D341Med (cell line): ENCODE measurements at places on chromosomes 2 and 18.

DNA sequence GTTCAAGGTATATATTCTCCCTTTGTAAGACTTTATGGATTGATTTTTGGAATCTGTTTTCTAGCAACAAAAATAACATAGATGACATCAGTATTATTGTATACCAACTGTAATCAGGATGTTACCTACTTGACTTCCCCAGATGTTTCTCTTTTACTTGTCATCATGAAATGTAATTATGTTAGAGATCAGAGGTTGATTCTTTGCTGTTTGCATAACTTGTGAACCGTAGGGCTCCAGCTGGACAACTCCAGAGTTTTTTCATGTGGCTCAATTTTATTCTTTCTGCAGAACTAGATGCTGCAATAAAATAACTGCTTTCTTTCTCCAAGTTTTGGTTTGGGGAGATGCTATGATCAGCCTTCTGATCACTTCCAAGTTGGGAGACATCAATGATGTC is 58.1 kb downstream of the SPOPL start:
- DNase-seq = no peak

DNA sequence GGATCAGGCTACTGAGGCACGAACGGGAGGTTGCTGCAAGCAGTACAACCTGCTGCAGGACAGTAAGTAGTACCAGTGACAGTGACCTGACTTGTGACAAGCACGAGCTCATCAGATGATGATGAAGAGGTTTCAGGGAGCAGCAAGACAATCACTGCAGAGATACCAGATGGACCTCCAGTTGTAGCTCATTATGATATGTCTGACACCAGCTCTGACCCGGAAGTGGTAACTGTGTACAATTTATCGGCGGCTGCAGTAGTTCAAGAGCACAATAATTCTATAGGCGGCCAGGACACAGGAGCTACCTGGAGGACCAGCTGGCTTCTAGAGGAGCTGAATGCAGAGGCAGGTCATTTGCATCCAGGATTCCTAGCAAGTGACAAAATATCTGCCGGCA is 64.0 kb upstream of the GULP1 start:
- no peak for DNase-seq

GRCh38 chr2:222193328-222193983 is 105.3 kb downstream of the PAX3 start:
- no peak for DNase-seq

DNA sequence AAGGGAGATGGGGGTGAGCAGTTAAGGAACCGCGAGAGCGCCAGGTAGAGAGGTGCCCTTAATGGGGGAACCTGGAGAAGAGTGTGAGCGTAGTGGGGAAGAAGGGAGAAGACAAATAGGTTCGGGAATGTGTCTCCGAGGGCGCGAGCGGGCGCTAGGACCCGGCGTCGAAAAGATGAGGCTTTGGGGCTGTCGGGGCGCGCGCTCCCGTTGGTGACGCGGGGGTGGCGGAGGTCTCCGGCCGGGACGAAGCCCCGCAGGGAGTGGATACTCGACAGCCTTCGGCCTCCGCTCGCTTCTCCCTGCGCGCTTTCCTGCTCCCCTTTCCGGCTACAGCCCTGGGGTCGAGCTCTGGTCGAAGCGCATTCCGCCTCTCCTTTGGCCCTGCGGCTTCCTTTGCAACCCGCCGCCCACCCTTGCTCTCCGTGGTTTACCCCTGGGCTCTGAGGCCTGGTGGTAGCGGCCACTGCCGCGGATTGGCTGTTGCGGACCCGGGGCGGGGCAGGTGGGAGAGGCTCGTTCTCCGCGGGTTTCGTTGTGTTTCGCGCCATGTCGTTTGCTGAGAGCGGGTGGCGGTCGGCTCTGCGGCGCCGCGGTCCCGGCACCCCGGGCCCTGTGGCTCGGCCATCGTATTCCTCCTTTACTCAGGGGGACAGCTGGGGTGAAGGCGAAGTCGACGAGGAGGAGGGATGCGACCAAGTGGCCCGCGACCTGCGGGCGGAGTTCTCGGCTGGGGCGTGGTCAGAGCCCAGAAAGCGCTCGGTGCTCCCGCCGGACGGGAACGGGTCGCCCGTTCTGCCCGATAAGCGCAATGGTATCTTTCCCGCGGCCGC is at the start of gene ARL6IP6:
Gene ARL6IP6 (plus strand): TSS at position 545 of the 833 bp plus-strand sequence. CDS start 5 bp downstream, at position 550.
- peak; percentile 87 for DNase-seq

- no peak for DNase-seq
Measured at GRCh38 chr2:28366496-28367282, 26.0 kb upstream of the FOSL2 start.

- no peak for DNase-seq
Measured at GRCh38 chr2:31563273-31563839, 17.4 kb downstream of the SRD5A2 start.

- DNase-seq = no peak
Measured at GRCh38 chr18:649341-649740, 8.1 kb upstream of the TYMS start.

GRCh38 chr2:190717764-190718651 is 69.1 kb downstream of the NAB1 start:
- no peak for DNase-seq

GRCh38 chr2:135590619-135591260 is 59.5 kb downstream of the R3HDM1 start:
- DNase-seq = no peak

- no peak for DNase-seq
Measured at GRCh38 chr2:8314063-8314462, 367.8 kb upstream of the ID2 start.

DNA sequence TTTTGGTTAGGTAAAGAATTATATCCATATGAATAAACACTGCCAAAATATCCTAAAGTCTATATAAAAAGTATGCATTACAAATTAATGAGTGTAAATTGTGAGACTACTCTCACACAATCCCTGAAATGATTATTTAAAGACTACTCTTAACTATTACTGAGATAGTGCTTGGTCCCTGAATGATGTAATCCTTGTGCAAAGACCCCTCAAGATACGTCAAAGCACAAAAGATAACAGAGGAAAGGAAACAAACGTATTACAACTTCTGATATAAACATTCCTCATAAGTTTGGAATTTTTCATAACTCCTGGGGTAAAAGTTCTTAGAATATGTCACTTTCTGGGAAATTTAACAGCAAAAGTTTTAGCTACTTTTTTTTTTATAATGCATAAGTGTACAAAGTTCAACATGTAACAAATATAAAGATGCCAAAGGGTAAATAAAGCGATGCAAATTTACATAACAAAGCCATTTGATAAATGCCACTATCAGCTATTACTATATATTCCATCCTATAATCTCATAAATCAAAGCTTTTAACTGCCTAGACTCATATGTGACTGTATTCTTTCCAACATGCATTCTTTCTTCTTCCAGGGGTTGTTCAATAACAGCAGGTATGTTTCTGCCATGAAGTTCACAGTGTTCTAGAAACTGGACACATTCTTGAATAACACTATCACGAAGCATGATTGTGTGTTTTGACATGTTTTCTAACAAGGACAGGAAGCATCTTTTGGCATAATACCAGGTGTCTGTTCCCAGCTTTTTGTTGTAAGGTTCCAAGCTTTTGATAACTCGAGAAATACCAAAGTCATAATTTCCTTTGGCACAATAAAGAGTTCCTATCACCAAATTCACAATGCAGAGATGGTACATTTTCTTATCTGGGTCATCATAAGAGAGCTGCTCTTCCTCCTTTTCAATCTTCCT is 158.0 kb downstream of the AGPS start:
- DNase-seq = no peak

GRCh38 chr2:124763611-124764010 is 738.5 kb downstream of the CNTNAP5 start:
- DNase-seq = no peak

GRCh38 chr2:120511947-120512710 is 166.2 kb downstream of the INHBB start:
- DNase-seq = no peak

DNA sequence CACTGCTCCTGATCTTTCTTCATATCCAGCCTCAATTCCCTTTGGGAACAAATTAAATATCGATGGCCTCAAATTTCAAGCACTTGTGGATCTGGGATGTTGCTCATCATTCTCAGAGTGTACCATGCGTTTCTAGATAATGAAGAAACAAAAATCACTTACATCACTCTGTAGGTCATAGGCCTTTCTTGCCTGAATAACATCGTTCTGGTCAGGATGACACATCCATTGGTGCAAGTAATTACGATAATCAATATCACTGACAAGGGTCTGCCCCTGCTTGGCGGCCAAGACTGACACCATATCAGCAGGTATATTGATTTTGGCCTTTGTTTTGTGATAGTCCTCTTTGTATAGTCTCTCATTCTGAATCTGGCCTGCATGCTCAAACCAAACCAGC is 157.3 kb downstream of the RIF1 start:
- no peak for DNase-seq

- no peak for DNase-seq
Measured at GRCh38 chr2:96538487-96539214, 2.1 kb downstream of the ARID5A start.

DNA sequence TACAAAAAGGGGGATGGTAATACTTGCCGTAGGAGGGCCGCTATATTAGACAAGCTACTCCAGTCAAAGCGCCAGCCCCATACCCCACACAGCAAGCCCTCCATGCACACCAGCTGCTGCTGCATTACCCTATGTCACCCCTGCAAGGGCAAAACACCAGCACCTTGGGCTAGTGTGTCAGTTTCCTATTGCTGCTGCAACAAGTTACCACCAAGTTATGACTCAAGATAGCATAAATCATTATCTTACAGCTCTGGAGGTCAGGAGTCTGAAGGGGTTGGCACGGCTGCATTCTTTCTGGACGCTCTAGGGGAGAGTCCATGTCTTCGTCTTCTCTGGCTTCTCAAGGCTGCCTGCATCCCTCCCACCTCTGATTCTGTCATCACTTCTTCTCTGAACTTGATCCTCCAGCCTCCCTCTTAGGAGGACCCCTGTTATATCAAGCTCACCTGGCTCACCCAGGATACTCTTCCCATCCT is 88.6 kb upstream of the ACAA2 start:
- no peak for DNase-seq

GRCh38 chr2:15263976-15264685 is 297.0 kb downstream of the NBAS start:
- DNase-seq = no peak

DNA sequence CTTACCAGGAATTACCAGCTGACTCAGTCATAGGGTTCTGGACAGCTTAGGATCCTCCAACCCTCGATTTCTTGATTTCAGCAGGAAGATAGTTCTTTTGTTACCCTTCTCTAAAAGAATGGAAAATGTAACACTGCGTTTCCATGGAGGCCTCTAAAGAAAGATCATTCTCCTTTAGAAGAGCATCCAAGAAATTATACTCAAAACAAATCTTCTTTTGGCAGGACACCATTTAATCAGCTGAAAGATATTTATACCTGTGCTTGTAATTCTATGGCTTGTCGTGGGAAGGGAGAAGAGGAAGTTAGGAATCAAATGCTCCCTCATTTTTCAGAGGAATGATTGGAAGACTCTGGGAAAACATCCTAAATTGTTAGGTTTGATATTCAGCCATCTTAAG is 130.5 kb downstream of the RAB3GAP1 start:
- no peak for DNase-seq
